ENCODE measurements at places on chromosomes 7 and 10. TPM values are rescaled to one million over a fixed set of nuclear protein-coding genes. Genes with fewer than 3 reads are reported as not detected.

The TRIM4 gene
- 22.7 TPM for total RNA-seq

The CRHR2 gene
- total RNA-seq, result not detected

The NPFFR1 gene
- not detected for total RNA-seq

The SFTPA1 gene
- not detected for total RNA-seq

The SKIDA1 gene
- 0.36 TPM for total RNA-seq

The OR2A5 gene
- total RNA-seq, result not detected
